ENCODE measurements at places on chromosomes 1 and 21. TPM values are rescaled to one million over a fixed set of nuclear protein-coding genes. Genes with fewer than 3 reads are reported as not detected.

The SNAPIN gene
- total RNA-seq: 83.4 TPM

- H3K36me3 ChIP-seq: no peaks in the 10 kb centered on the region
- H3K27ac ChIP-seq: no peak overlapping the region
- no peak for DNase-seq
- no peak overlapping the region for H3K4me3 ChIP-seq
Observed at GRCh38 chr1:211485480-211485857, 6.5 kb downstream of the RD3 start.

DNA sequence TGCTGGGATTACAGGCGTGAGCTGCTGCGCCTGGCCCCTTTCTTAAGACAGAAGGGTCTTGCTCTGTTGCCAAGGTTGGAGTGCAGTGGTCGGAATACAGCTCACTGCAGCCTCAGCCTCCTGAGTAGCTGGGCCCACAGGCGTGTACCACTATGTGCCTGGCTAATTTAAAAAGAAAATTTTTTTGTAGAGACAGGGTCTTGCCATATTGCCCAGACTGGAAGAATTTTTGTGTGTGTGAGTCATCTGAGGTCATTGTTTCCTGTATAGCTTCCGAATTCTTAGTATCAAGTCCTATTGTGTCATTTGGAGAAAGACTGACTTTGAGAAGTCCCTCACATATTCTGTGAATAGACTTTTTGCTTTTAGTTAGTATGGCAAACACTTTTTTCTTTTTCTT lies 4.7 kb downstream of the SZRD1 start:
- DNase-seq: no peak
- H3K4me3 ChIP-seq: no peak overlapping the region
- peaks cover 26% of the 10 kb centered on the region for H3K4me1 ChIP-seq
- no peaks in the 10 kb centered on the region for H3K27me3 ChIP-seq
- no peaks in the 10 kb centered on the region for H3K36me3 ChIP-seq

The ROR1 gene
- total RNA-seq: 28.0 TPM
